Thyroid gland (tissue), 4 donors: ENCODE measurements at places on chromosomes 7 and 10. TPM values are rescaled to one million over a fixed set of nuclear protein-coding genes. Genes with fewer than 3 reads are reported as not detected.

Gene WDR37
- 26.3 TPM for total RNA-seq

Gene FZD8
- total RNA-seq, result 21.5 TPM

Gene ST8SIA6
- 1.3 TPM for total RNA-seq

DNA sequence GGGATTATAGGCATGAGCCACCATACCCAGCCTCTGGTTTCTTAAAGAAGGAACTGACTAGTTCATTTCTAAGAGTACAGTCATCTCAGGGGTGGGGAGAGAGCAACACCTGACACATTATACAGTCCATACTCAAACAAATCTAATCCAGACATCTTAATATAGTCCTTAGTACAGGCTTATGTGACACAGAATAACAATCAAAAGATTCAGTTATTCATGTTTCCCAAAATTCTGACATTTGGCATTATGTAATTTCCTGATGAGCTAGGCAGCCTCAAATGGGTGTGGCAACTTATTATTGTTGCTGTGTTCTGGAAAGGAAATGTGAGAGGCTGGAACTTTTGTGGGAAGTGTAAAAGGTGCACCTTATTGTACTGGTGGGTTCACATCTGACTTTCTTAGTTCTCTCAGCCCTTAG is 116.3 kb downstream of the WDFY4 start:
- H3K4me3 ChIP-seq, result no peak overlapping the region
- H3K36me3 ChIP-seq, result no peaks in the 10 kb centered on the region
- H3K4me1 ChIP-seq, result peaks cover 18% of the 10 kb centered on the region
- peak overlapping the region; percentile 10 for H3K27ac ChIP-seq
- H3K27me3 ChIP-seq, result no peaks in the 10 kb centered on the region
- DNase-seq, result no peak

Gene GNG11
- 10.7 TPM for total RNA-seq

- no peak overlapping the region for H3K27ac ChIP-seq
- no peak for DNase-seq
- H3K4me3 ChIP-seq, result no peak overlapping the region
- H3K36me3 ChIP-seq, result no peaks in the 10 kb centered on the region
These were observed 24.9 kb upstream of the SEC61G start for GRCh38 chr7:54783952-54784351.

Gene CDHR3
- 7.4 TPM for total RNA-seq

- no peak overlapping the region for H3K4me3 ChIP-seq
- no peaks in the 10 kb centered on the region for H3K36me3 ChIP-seq
- H3K27ac ChIP-seq, result no peak overlapping the region
- DNase-seq, result no peak
- H3K27me3 ChIP-seq, result no peaks in the 10 kb centered on the region
These were observed 4.4 kb upstream of the CCL26 start for GRCh38 chr7:75776295-75776971.

GRCh38 chr10:128866551-128866950 is 600.5 kb upstream of the MGMT start:
- no peaks in the 10 kb centered on the region for H3K27me3 ChIP-seq
- no peak overlapping the region for H3K27ac ChIP-seq
- H3K4me3 ChIP-seq, result no peak overlapping the region

DNA sequence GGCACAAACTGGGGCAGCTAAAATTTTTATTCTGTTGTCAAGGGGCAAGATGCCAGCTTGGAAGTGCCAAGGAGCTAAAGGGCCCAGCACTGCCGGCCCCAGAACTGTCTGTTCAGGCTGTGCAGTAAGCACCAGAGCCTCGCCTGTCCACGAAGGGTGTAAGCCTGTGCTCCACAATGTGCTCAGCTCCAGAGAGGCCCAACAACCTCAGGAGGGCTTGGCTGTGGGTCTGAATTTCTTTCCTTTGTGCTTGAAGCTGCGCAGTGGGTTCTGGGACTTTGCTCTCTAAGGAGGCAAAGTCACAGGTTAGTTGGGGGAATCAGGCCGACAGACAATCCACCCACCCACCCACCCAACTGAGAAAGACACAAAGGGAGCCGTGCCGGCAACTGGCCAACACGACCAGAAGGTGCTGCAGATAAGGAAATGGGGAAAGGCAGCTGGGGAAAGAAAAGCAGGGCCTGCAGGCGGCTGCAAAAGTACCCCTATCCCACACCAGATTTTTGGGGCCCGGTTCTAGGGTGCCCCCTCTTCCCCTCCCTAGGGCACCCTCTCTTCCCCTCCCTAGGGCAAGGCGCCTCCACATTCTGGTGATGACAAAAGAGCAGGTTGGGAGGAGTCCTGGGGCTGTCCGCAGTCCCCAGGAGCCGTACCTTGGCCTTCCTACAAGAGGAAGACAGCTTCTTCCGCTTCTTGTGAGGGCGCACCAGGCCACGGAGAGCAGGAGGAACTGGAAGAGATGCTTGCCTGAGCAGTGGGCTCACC is 7.7 kb downstream of the DDX56 start:
- H3K36me3 ChIP-seq, result peaks cover 47% of the 10 kb centered on the region
- no peak for DNase-seq
- H3K27ac ChIP-seq, result no peak overlapping the region
- no peaks in the 10 kb centered on the region for H3K27me3 ChIP-seq

DNA sequence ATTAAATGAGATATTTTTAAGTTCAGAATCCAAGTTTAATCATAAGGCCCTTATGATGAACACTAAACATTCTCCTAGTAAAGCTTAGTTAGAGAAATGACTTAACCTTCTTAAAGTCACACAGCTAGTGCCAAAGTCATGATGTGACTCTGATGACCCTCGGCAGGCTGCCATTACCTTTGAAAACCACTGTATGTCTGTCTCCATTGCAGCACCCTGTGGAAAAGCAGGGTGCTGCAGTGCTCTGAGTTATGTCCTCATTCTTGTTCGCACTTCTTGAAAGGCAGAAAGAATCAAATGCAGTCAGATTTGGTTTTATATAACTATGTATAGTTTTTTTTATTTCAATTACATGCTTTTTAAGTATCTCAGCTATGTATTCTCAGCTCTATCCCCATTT is 105.0 kb downstream of the PHTF2 start:
- no peak for DNase-seq
- H3K36me3 ChIP-seq, result no peaks in the 10 kb centered on the region
- H3K27ac ChIP-seq, result no peak overlapping the region
- H3K4me3 ChIP-seq, result no peak overlapping the region
- no peaks in the 10 kb centered on the region for H3K27me3 ChIP-seq

DNA sequence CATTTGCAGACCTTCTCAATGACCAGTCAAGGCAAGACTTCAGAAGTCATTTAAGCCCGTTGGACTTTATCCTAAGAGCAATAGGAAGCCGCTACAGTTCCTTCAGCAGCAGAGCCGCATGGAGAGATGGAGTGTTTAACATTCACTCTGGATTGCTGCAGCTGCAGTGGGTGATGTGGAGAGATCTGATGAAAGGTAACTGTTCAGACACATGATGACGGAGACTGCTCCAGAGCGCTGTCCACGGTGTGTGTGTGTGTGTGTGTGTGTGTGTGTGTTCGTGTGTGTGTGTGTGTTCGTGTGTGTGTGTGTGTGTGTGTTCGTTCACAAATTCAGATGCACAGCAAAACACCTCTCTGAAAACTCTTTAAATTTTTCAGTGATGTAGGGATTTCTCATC is 37.0 kb downstream of the SEC61G start:
- H3K4me1 ChIP-seq, result no peaks in the 10 kb centered on the region
- H3K4me3 ChIP-seq, result no peak overlapping the region
- no peak overlapping the region for H3K27ac ChIP-seq
- H3K36me3 ChIP-seq, result no peaks in the 10 kb centered on the region
- no peaks in the 10 kb centered on the region for H3K27me3 ChIP-seq

DNA sequence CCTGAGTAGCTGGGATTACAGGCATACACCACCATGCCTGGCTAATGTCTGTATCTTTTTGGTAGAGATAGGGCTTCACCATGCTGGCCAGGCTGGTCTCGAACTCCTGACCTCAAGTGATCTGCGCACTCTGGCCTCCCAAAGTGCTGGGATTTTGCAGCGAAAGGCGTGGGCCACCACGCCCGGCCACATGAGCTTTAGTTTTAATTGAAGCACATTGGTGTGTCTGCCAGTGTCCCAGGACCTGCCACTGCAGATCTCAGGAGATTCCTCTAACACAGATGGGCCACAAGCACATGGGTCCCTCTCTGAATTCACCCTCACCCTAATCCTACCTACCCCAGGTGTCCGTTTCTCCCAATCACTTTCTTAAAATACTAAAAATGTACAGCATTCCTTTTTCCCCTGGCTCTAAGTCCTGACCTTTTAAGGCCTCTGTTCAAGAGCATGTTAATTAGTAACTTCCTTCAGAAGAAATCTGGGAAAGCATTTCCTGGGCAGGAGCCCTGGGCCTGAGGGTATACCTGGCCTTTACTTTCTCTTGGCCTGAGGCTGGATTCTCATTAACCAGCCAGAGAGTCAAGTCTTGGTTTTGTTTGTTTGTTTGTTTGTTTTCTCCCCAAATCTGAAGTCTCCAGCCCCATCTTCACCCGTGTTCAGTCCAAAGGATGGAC is 82.6 kb downstream of the PRPF18 start:
- no peaks in the 10 kb centered on the region for H3K4me1 ChIP-seq
- peaks cover 15% of the 10 kb centered on the region for H3K36me3 ChIP-seq
- no peak for DNase-seq
- no peak overlapping the region for H3K27ac ChIP-seq
- no peaks in the 10 kb centered on the region for H3K27me3 ChIP-seq
- H3K4me3 ChIP-seq, result no peak overlapping the region

GRCh38 chr10:96168546-96168945 is 38.4 kb downstream of the ZNF518A start:
- no peak overlapping the region for H3K27ac ChIP-seq
- H3K4me1 ChIP-seq, result no peaks in the 10 kb centered on the region
- H3K36me3 ChIP-seq, result no peaks in the 10 kb centered on the region
- no peak overlapping the region for H3K4me3 ChIP-seq

DNA sequence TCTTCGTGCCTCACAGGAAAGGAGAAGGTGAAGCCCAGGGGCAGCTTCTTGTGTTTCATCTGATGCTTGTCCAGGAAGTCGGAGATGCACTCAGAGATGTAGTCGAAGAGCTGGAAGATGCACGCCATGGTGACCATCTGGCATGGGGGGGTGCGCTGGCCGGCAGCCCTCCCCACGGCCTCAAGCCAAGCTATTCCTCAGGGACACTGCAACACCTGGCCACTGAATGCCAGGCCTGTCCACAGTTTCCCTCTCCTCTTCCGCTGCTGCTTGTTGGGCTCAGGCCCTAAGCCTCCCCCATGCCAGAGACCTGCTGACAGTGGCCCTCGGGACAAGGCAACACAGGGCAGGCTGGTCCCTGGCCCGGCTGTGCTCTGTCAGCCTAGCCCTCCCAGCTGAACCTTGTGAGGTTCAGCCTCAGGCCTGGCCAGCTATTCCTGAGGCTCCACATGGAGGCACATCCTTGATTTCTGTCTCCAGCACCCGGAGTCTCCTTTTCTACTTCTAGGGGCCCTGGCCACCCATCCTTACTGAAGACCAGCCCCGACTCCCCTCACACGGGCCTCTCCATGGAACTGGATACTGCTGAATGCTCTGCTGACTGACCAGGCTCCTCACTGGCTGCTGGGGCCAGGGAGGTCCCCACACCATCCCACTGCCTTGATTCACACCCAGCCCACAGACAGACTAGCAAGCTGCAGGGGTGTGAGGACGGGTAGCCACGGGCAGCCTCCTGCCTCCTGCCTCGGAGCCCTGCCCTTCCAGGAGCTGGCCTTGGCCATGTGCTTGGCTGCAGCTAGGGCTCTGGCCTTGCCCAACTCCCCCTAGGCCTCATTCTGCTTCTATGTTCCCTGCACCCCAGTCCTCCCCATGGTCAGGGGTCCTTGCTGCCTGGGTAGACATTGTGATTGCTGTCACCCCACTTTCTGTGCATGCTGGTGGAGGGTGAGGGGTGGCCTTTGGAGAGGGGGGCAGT is 10.1 kb upstream of the MYL7 start:
- no peaks in the 10 kb centered on the region for H3K27me3 ChIP-seq
- H3K4me1 ChIP-seq, result peaks cover 2% of the 10 kb centered on the region
- no peak for DNase-seq
- no peak overlapping the region for H3K27ac ChIP-seq

DNA sequence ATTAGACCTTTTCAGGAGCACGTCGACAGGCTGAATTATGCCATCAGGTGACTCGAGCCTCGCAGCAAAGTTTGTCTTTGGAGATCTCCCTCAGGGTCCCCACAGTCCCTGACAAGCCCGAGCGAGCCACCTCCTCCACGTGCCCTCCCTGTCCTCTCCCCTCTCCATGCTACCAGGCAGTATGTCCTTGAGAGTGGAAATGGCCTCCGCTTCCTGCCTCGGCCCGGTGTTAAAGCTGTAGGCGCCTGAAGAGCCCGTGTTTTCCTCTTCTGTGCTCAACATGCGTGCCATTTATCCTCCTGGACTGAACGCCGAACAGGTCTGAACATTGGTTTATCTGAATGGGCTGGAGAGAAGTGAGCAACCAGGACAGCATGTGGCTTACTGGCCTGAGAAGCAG is 82.6 kb downstream of the GPR26 start:
- H3K27me3 ChIP-seq, result no peaks in the 10 kb centered on the region
- peaks cover 4% of the 10 kb centered on the region for H3K4me1 ChIP-seq
- H3K27ac ChIP-seq, result no peak overlapping the region

Gene NPC1L1
- not detected for total RNA-seq

- H3K27me3 ChIP-seq, result no peaks in the 10 kb centered on the region
- H3K4me1 ChIP-seq, result no peaks in the 10 kb centered on the region
- no peaks in the 10 kb centered on the region for H3K36me3 ChIP-seq
- DNase-seq, result no peak
These were observed 36.5 kb upstream of the TNKS2 start for GRCh38 chr10:91761721-91762120.

Gene BUB3
- total RNA-seq, result 67.9 TPM

GRCh38 chr10:70582793-70583668 is 19.5 kb downstream of the PRF1 start:
- H3K27me3 ChIP-seq, result no peaks in the 10 kb centered on the region
- H3K4me1 ChIP-seq, result peaks cover 18% of the 10 kb centered on the region
- no peak overlapping the region for H3K4me3 ChIP-seq
- no peak overlapping the region for H3K27ac ChIP-seq
- DNase-seq, result no peak

- H3K27ac ChIP-seq, result no peak overlapping the region
- H3K36me3 ChIP-seq, result no peaks in the 10 kb centered on the region
These were observed 1.0 kb upstream of the SPAG6 start for GRCh38 chr10:22344249-22344648.

DNA sequence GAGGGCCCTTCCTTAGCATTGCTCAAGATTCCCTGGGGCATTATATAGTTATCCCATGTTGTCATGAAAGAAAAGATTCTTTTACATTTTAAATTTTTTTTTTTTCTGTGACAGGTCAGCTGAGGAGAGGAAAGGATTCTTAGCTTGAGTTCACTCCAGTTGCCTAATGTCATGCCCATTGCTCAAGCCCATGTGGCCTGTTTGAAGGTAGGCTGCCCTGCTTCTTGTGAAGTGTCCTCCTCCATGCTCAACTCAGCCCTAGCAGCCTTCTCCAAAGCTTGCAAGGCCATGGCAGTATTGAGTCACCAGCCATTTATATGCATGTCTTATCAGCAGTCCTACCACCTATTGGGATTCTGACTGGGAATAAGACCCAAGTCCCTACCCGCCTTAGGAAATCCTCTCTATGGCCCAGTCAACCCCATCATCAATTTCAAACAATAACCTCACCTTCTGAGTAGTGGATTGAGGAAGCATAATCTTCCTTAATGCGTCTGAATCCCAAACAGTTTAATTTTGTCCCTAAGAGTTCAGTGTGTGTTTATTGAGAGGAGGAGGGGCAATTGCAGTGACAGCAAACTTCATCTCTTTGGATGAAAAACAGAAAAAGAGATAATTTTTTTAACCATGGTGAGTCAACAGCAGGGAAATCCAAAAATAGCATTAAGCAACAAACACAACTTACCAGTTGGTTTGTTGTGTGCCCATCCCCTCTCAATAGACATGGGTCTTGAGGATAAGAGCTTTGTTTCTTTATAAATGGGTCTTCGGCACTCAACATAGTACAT is 38.6 kb upstream of the WASL start:
- H3K27ac ChIP-seq, result no peak overlapping the region
- no peaks in the 10 kb centered on the region for H3K27me3 ChIP-seq
- no peak overlapping the region for H3K4me3 ChIP-seq
- DNase-seq, result no peak
